Left ventricle myocardium inferior (tissue), 1 donor: ENCODE measurements at places on chromosomes 1 and 21. TPM values are rescaled to one million over a fixed set of nuclear protein-coding genes. Genes with fewer than 3 reads are reported as not detected.

Gene TSPEAR
- 3.3 TPM for total RNA-seq

Gene PTPN7
- total RNA-seq, result 0.44 TPM

Gene DMBX1
- not detected for total RNA-seq

Gene CITED4
- total RNA-seq, result 24.4 TPM
